ENCODE measurements at places on chromosomes 12 and 14.

- no peak for DNase-seq
Observed at GRCh38 chr14:93926245-93926872, 785 bp upstream of the FAM181A start.

- no peak for DNase-seq
Observed at GRCh38 chr12:56877195-56878009, 56.8 kb downstream of the SDR9C7 start.

- DNase-seq = no peak
Observed at GRCh38 chr14:92121207-92121669, 268 bp downstream of the NDUFB1 start.

DNA sequence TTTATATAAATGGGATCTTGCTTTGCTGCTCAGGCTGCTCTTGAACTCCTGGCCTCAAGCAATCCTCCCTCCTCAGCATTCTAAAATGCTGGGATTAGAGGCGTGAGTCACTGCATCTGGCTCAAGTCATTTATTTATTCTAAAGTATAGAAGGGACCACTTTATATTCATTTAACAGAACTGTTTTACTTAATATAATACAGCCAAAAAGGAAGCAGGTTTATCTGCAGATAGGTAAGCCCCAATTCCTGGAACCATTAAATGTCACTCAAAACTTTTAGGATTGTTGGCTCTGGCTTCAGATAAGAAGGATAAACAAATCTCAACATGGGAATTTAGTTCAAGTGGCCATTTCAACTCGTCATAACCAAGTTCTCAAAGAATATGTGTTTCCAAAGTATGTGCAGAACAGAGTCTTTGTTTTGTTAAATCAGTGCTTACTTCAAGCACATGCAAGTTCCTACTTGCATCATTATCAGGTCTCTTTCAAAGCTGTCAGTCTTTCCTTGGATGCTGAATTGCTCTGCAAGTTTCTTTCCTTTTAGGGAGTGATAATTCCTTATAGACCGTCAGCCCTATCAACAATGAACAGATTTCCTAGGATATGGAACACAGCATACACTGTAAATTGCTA is 60.4 kb downstream of the KITLG start:
- no peak for DNase-seq

GRCh38 chr12:88063375-88063774 is 34.2 kb upstream of the C12orf50 start:
- DNase-seq = no peak

GRCh38 chr12:69519871-69520270 is 49.7 kb downstream of the FRS2 start:
- DNase-seq = peak; percentile 61
